ENCODE measurements at places on chromosomes 6 and 20. TPM values are rescaled to one million over a fixed set of nuclear protein-coding genes. Genes with fewer than 3 reads are reported as not detected.

The CPNE5 gene
- total RNA-seq = 1.3 TPM

The ZSCAN16 gene
- total RNA-seq = not detected

The SSTR4 gene
- not detected for total RNA-seq

DNA sequence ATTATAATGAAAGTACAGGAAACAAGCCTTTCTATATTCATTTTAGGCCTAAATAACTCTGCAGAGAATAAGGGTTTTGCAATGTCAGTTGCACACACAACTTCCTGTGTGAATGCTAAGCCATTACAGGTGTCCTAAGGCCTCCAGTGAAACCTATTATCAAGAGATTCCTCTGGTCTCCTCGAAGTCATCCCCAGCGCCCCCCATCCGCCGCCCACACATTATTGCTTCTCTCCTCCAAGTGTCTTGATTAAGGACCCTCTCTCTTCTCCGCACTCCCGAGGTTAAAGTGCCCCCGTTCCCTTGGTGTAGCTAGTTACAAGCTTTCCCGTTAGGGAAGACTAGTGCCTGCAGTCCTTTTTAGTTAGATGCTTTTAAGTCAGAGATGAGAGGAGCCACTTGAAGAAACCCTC is 1.3 kb downstream of the HIVEP2 start:
- no peaks in the 10 kb centered on the region for H3K36me3 ChIP-seq
- no peaks in the 10 kb centered on the region for H3K27me3 ChIP-seq
- DNase-seq = no peak
- H3K4me1 ChIP-seq = peaks cover 20% of the 10 kb centered on the region

DNA sequence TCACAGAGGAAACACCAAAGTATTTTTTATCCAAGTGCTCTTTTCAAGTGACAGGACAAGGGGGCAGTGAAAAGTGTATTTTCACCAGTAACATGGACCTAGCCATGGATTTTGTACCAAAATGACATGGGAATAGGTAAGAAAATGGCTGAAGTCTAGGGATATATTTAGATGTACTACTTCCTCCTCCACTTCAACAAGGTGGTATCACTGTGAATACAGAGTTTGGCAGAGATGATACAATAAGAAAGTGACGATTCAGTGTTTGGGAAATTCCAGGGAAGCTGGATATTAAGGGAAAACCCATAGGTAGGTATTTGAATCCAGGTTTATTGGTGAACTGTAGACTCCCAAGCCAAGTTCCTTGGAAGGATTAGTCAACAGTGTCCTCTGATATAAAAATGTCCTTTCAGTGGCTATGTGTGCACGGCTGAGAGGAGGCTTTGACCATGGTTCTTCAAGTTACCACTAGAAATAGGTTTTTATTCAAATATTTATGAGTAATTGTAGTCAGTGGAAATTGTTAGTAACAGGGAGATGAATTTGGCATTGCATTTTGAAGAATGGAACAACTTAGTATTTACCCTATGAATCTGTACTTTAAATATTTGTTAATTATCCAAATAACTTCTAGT is 356.0 kb upstream of the CITED2 start:
- no peak overlapping the region for H3K4me3 ChIP-seq
- no peaks in the 10 kb centered on the region for H3K36me3 ChIP-seq
- no peaks in the 10 kb centered on the region for H3K27me3 ChIP-seq
- no peak for DNase-seq

- H3K36me3 ChIP-seq = no peaks in the 10 kb centered on the region
- H3K27ac ChIP-seq = no peak overlapping the region
- H3K4me3 ChIP-seq = no peak overlapping the region
Observed at GRCh38 chr6:28585335-28585734, 59.7 kb downstream of the GPX5 start.

DNA sequence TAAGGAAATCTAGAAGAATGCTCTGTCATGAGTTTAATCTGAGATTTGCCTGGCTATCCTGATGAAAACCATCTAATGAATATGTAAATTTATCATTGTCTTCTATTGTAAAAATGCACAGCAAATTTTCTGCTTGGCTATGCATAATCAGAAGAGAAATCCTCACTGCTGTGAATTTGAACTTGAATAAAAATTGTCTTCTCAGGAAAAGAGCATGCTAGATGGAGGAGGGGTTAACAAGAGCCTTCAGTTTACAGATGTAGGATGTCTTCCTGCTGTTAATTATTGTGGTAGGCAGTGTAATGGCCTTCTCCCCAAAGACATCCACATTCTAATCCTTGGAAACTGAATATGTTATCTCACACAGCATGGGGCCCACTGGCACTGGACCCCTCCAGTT is 45.8 kb downstream of the ANKEF1 start:
- no peak overlapping the region for H3K4me3 ChIP-seq
- no peak overlapping the region for H3K27ac ChIP-seq
- no peaks in the 10 kb centered on the region for H3K27me3 ChIP-seq
- H3K36me3 ChIP-seq = no peaks in the 10 kb centered on the region

GRCh38 chr6:125944434-125944816 is 12.1 kb upstream of the HINT3 start:
- no peaks in the 10 kb centered on the region for H3K36me3 ChIP-seq
- H3K27me3 ChIP-seq = no peaks in the 10 kb centered on the region
- peak overlapping the region; percentile 50 for H3K27ac ChIP-seq
- H3K4me1 ChIP-seq = peaks cover 7% of the 10 kb centered on the region
- peak; percentile 84 for DNase-seq
- H3K4me3 ChIP-seq = no peak overlapping the region

- H3K4me3 ChIP-seq = peak within 1 kb of the TSS; percentile 51
- no peak within 1 kb of the TSS for H3K27ac ChIP-seq
- no peaks in the 10 kb centered on the region for H3K27me3 ChIP-seq
- no peaks in the 10 kb centered on the region for H3K36me3 ChIP-seq
Observed at GRCh38 chr6:6319952-6320811, at the start of gene F13A1. TSS of gene F13A1 (minus strand) at chr6:6320662. CDS start at chr6:6318664, 1,998 bp downstream.

DNA sequence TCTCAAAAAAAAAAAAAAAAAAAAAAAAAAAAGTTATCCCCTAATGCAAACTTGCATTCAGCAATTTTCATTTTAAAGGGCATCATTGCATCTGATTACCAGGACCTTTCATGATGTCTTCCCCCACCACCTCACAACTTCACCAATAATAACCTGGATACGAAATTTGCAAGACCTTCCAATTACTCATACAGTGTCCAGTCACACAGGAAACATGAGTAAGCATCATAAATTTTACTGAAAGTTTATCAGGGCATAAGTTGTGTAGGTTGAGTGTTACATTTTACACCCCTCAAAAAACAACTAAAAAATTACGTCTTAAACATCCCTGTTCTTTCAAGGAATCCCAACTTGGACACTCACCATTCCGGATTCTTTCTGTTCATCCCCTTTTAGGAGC is 79.1 kb upstream of the ANKEF1 start:
- H3K4me3 ChIP-seq = no peak overlapping the region
- DNase-seq = no peak
- no peaks in the 10 kb centered on the region for H3K36me3 ChIP-seq
- no peaks in the 10 kb centered on the region for H3K27me3 ChIP-seq
- no peak overlapping the region for H3K27ac ChIP-seq

GRCh38 chr6:6844530-6844929 is 256.0 kb downstream of the LY86 start:
- no peak overlapping the region for H3K27ac ChIP-seq
- H3K4me1 ChIP-seq = no peaks in the 10 kb centered on the region
- no peaks in the 10 kb centered on the region for H3K36me3 ChIP-seq
- H3K4me3 ChIP-seq = no peak overlapping the region
- no peaks in the 10 kb centered on the region for H3K27me3 ChIP-seq
- no peak for DNase-seq

DNA sequence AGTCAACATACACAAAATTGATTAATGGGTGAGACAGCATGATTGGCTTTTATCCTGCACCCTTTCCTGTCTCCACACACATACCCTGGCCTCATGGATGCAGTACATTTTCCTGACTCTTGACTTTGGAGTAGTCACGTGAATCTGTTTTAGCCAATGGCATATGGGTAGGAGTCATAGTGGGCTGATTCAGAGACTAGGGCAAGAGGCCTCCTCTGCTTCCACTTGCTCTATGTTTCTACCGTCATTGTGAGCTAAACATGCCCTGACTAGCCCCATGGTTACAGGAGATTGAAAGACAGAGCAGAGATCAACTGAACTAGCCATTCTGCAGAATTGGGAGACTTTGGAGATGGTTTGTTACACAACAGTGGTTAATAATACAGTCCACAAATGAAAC is 850.0 kb downstream of the DHX35 start:
- H3K4me1 ChIP-seq = no peaks in the 10 kb centered on the region
- no peak for DNase-seq
- no peak overlapping the region for H3K27ac ChIP-seq
- H3K36me3 ChIP-seq = no peaks in the 10 kb centered on the region

DNA sequence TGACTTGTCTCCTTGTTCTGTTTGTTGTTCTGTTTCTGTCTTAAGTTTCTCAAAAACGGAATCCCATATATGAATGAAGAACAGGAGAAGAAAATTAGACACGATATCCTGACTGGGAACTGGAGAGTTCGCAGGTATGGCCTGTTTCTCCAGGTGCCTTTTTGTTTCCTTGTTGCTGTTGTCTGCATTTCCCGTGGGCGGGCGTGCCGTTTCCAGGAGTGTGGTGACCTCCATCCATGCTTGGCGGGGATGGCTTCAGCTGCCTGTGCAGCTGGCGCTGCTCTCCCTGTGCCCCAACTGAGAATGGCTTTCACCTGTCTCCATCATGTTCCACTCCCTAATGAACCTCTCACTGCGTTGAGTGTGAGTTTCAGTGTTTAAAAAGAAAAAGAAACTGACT is 4.4 kb downstream of the PNLDC1 start:
- H3K27me3 ChIP-seq = no peaks in the 10 kb centered on the region
- no peak for DNase-seq
- no peak overlapping the region for H3K27ac ChIP-seq
- no peak overlapping the region for H3K4me3 ChIP-seq
- H3K36me3 ChIP-seq = peaks cover 9% of the 10 kb centered on the region
- H3K4me1 ChIP-seq = no peaks in the 10 kb centered on the region

DNA sequence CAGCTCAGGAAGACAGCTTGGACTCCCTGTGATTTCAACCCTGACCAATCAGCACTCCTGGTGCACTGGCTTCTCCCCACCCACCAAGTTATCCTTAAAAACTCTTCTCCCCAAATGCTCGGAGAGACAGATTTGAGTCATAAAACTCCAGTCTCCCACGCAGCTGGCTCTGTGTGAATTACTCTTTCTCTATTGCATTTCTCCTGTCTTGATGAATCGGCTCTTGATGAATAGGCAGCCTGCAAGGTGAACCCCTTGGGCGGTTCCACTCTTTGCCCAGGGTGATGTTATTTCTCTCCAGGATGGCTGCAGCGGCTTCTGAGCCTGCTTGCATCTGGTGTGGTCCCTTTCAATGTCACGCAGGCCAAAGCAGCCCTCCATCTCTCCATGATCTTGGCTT is 12.4 kb downstream of the SLC52A3 start:
- no peaks in the 10 kb centered on the region for H3K4me1 ChIP-seq
- H3K27me3 ChIP-seq = no peaks in the 10 kb centered on the region
- DNase-seq = no peak
- no peak overlapping the region for H3K4me3 ChIP-seq
